ENCODE measurements at places on chromosomes 3 and 15. TPM values are rescaled to one million over a fixed set of nuclear protein-coding genes. Genes with fewer than 3 reads are reported as not detected.

HYAL1 gene
- 5.4 TPM for total RNA-seq

ZNF385D gene
- 4.2 TPM for total RNA-seq

VIPR1 gene
- total RNA-seq, result 18.9 TPM

SMCO1 gene
- total RNA-seq, result not detected

PPARG gene
- 327 TPM for total RNA-seq

ALG1L2 gene
- total RNA-seq, result not detected

LRRN1 gene
- 0.33 TPM for total RNA-seq

IL5RA gene
- 0.19 TPM for total RNA-seq

MME gene
- 408 TPM for total RNA-seq

SUCLG2 gene
- total RNA-seq, result 63.7 TPM

CEP152 gene
- 6.0 TPM for total RNA-seq

GUCA1C gene
- not detected for total RNA-seq

TMEM202 gene
- not detected for total RNA-seq

NCBP2 gene
- 36.2 TPM for total RNA-seq

ST8SIA2 gene
- total RNA-seq, result not detected

GOLGA8T gene
- total RNA-seq, result not detected

HIGD2B gene
- not detected for total RNA-seq

AHSG gene
- not detected for total RNA-seq

SLC22A14 gene
- not detected for total RNA-seq
